ENCODE measurements at places on chromosomes 13 and 19. TPM values are rescaled to one million over a fixed set of nuclear protein-coding genes. Genes with fewer than 3 reads are reported as not detected.

The PLPPR3 gene
- not detected for total RNA-seq

The WDR87 gene
- not detected for total RNA-seq

The F2RL3 gene
- 1.9 TPM for total RNA-seq

The CYP2B6 gene
- not detected for total RNA-seq

The PLK5 gene
- total RNA-seq = not detected

The SLC8A2 gene
- total RNA-seq = 28.1 TPM

The ZNF790 gene
- total RNA-seq = 10.0 TPM

The SKA3 gene
- 0.55 TPM for total RNA-seq

The PPM1N gene
- 2.4 TPM for total RNA-seq

DNA sequence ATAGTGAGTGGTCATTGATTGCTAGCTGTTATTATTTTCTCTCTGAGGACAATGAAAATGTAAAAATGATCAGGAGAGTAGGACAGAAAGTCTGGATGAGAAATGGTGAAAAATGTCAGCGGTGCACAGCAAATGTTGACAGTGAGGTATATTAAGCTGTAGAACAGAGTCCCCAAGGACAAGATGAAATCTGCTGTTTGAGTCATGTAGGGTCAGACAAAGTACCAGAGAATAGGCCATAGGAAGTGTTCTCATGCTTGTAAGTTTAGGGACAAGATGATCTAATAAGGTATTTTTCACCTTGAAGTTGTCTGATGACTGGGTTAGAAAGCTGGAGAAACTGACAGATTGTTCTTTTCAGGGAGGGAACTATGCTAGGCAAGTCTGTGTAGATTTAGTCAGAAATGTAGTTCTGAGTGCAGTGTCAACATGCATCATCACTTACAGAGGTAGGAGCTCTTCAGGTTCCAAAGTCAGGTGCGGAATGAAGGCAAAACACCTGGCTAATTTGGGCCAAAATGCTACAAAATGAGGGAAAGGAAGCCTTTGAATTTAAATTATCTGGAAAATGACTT, 369.3 kb downstream of the DLEU7 start:
- no peak for DNase-seq
- H3K36me3 ChIP-seq = no peaks in the 10 kb centered on the region
- no peaks in the 10 kb centered on the region for H3K4me1 ChIP-seq

DNA sequence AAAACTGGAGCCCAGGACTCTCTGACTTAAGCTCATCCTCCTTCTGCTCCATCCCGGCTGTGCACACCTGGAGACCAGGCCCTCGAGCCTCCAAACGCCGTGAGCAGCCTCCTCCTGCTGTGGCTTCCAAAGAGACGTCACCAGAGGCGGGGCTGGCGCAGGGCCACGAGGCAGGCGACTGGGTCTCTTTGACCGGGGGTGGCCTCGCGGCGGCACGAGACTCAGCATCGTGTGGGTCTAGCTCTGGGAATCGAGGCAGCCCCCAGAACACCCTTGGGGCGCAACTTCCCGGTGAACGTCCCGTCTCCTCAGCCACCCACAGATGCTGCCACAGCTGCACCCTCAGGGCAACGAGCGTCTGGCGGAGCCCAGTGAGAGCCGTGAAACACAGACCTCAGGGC, 22.8 kb downstream of the RASA3 start:
- no peaks in the 10 kb centered on the region for H3K4me1 ChIP-seq
- H3K27ac ChIP-seq = peak overlapping the region; percentile 55
- no peaks in the 10 kb centered on the region for H3K36me3 ChIP-seq
- peak; percentile 85 for DNase-seq
- no peaks in the 10 kb centered on the region for H3K27me3 ChIP-seq

DNA sequence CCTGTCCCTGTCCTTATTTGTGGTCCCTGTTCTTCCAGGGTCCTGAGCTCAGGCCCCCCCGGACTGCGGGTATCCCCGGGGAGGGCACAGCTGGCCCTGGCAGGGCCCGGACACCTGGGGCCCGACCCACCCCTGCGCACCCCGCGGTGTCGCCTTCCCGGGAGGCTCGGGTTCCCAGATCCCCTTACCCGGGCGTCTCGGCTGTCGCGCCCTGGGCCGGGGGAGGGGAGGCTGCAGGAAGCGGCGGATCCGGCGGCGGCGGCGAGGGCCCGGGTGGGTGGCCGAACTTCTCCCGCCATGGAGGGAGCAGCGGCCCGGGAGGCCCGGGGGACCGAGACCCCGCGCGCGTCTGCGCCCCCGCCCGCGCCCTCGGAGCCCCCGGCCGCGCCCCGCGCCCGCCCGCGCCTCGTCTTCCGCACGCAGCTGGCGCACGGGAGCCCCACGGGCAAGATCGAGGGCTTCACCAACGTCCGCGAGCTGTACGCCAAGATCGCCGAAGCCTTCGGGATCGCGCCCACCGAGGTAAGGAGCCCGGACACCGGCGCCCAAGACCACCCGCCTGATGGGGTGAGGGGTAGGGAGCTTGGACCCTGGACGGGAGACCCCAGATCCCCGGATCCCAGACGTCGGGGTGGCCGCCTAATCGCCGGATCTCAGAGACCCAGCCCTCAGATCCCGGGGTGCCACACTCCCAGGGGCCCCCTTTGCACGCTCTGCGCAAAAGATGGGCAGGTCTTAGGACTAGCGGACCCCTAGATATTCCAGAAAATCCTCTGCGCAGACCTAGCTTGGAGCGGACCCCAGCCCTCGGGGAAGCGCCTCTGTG, at the start of gene GIPC3:
Gene GIPC3, plus strand, starts transcription at position 178 of the 826 bp plus-strand sequence. Its CDS starts 120 bp downstream, at position 298.
- peaks cover 16% of the 10 kb centered on the region for H3K27me3 ChIP-seq
- H3K27ac ChIP-seq = no peak within 1 kb of the TSS
- H3K36me3 ChIP-seq = no peaks in the 10 kb centered on the region
- peaks cover 27% of the 10 kb centered on the region for H3K4me1 ChIP-seq

DNA sequence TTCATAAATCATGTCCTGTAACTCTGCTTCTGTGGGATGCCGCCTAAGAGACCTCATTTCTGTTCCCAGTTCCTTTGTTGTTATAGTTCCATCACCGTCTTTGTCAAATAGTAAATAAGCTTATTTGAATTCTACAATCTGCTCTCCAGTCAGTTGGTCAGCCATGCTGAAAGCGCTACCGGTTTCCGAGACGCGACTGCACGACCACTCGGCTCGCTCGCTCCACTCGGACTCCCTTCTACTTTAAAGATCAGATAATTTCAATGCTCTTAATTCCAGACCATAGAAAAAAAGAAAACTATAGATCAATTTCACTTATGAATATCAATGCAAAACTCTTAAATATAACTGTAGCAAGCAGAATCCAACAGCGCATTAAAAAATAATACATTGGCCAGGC, 64.2 kb upstream of the STK24 start:
- no peak overlapping the region for H3K4me3 ChIP-seq
- H3K36me3 ChIP-seq = no peaks in the 10 kb centered on the region
- H3K27ac ChIP-seq = no peak overlapping the region

DNA sequence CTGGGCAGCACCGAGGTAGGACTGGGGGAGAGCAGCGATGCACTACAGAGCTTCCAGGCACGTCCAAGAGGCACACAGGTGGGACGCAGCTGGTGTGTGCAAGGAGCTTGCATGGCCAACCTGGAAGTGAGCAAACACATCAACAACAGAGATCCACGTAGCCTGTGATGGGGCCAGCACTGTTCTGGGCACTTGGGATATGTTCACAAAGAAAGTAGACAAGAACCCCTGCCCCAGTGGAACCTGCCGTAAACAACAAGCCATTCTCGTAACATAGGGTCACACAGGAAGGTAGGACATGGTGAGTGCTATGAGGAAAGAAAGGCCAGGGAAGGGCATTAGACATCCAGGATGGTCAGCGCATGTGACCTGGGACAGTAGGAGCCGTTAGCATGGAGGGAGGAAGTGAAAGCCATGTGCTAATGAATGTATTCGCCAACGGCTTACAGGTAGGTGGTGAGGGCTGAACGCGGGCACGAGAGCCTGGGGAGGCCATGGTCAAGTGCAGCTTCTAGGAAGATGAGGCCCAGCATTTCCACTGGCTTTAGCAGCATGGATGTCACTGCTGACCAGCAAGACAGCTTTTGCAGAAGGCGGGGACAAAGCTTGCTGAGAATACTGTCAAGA, 105.5 kb downstream of the TEX26 start:
- no peak overlapping the region for H3K27ac ChIP-seq
- H3K4me3 ChIP-seq = no peak overlapping the region
- peaks cover 11% of the 10 kb centered on the region for H3K4me1 ChIP-seq
- no peaks in the 10 kb centered on the region for H3K36me3 ChIP-seq

GRCh38 chr19:31377736-31378135, 28.5 kb upstream of the TSHZ3 start:
- H3K4me3 ChIP-seq = no peak overlapping the region
- DNase-seq = no peak
- H3K36me3 ChIP-seq = no peaks in the 10 kb centered on the region
- no peaks in the 10 kb centered on the region for H3K27me3 ChIP-seq
- no peaks in the 10 kb centered on the region for H3K4me1 ChIP-seq
- H3K27ac ChIP-seq = no peak overlapping the region

DNA sequence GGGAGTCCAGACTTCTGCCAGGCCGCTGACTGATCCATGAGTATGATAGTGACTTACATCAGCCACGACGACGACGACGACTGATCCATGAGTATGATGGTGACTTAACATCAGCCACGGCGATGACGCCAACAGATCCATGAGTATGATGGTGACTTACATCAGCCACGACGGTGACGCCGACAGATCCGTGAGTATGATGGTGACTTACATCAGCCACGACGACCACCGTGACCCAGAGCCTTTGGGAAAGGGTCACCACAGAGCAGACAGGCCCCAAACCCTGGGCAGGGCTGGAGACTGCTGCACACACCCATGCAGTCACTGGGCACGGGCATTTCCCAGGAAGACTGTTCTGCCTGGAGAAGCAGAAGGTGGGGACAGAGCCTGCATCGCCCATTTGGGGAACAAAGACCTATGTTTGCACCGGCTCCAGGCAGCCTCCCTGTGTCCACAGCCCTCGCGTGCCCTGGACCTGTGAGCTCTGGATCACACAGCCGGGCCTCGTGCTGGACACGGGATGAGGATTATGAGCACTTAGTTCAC, 130.9 kb upstream of the SPACA7 start:
- H3K4me3 ChIP-seq = no peak overlapping the region
- no peaks in the 10 kb centered on the region for H3K4me1 ChIP-seq
- no peaks in the 10 kb centered on the region for H3K27me3 ChIP-seq
- H3K36me3 ChIP-seq = no peaks in the 10 kb centered on the region
- no peak overlapping the region for H3K27ac ChIP-seq

- H3K4me3 ChIP-seq = no peak overlapping the region
- no peaks in the 10 kb centered on the region for H3K27me3 ChIP-seq
- no peak overlapping the region for H3K27ac ChIP-seq
- DNase-seq = no peak
These were observed 1163.1 kb upstream of the MIR17HG start for GRCh38 chr13:90184355-90184754.

- no peaks in the 10 kb centered on the region for H3K27me3 ChIP-seq
- H3K4me1 ChIP-seq = no peaks in the 10 kb centered on the region
- H3K27ac ChIP-seq = no peak overlapping the region
These were observed 81.4 kb downstream of the KCTD12 start for GRCh38 chr13:76804801-76805200.

DNA sequence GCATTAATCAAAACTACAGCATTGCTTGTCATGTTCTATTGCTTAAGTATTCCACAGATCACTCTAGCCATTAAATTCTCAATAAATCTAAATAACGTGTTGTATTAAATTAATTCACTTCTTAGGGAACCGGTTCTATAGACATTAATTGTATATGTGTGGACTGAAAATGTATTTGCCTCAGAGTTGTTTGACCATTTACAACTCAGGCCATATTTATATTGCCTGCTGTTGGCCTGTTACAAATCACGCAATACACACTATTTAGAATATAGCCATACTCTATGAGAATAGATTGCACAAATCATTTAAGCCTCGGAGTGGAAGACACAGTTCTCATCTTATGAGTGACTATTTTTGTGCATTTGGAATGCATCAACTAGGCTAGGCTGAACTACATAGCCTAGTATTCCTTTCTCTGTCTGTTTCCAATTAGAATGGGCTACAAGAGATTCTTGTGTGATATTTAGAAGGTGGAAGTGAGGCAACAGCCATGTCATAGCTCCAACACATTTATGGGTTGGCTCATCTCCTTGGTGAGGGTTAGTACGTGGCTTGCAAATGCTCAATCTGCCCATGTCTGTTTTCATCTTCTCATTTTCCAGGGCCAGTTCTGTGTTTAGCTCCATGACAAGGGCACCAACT, 1116.1 kb downstream of the PCDH9 start:
- no peaks in the 10 kb centered on the region for H3K27me3 ChIP-seq
- H3K27ac ChIP-seq = no peak overlapping the region
- H3K36me3 ChIP-seq = no peaks in the 10 kb centered on the region
- H3K4me1 ChIP-seq = no peaks in the 10 kb centered on the region

GRCh38 chr19:5997371-5997770, 19.4 kb upstream of the RANBP3 start:
- H3K36me3 ChIP-seq = peaks cover 40% of the 10 kb centered on the region
- no peak for DNase-seq
- H3K27ac ChIP-seq = no peak overlapping the region
- H3K4me3 ChIP-seq = no peak overlapping the region
- peaks cover 21% of the 10 kb centered on the region for H3K4me1 ChIP-seq

DNA sequence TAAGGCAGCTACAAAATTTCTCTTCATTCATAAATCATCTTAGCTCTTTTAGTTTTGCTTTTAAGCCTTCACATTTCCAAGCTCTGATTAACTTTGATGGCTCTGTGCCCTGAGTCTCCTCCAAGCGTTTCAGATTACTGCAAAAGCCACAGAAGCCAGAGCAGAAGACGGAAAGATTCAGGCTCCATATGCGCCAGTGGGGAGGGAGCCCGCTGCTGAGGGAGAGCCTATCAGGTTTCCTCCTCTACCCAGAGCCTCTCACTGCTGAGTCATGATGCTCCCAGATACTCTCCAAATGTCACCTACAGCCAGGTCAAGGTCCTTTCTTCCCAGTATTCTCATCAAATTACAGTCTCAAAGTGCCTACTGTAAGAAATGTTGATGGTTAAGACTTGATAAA, 193.6 kb downstream of the RAP2A start:
- no peak overlapping the region for H3K27ac ChIP-seq
- no peaks in the 10 kb centered on the region for H3K4me1 ChIP-seq
- H3K4me3 ChIP-seq = no peak overlapping the region
- DNase-seq = no peak
- no peaks in the 10 kb centered on the region for H3K27me3 ChIP-seq

GRCh38 chr19:35766571-35767104, 8.7 kb downstream of the PROSER3 start:
- H3K36me3 ChIP-seq = peaks cover 11% of the 10 kb centered on the region
- H3K4me3 ChIP-seq = no peak overlapping the region
- no peaks in the 10 kb centered on the region for H3K4me1 ChIP-seq
- DNase-seq = no peak
- no peak overlapping the region for H3K27ac ChIP-seq

- H3K27me3 ChIP-seq = no peaks in the 10 kb centered on the region
- H3K4me3 ChIP-seq = no peak overlapping the region
- no peak overlapping the region for H3K27ac ChIP-seq
- no peaks in the 10 kb centered on the region for H3K4me1 ChIP-seq
These were observed 467.3 kb downstream of the DACH1 start for GRCh38 chr13:71399631-71400215.

GRCh38 chr19:51325161-51325976, 13.9 kb downstream of the IGLON5 start:
- H3K4me3 ChIP-seq = no peak overlapping the region
- no peaks in the 10 kb centered on the region for H3K4me1 ChIP-seq
- no peak overlapping the region for H3K27ac ChIP-seq
- H3K36me3 ChIP-seq = no peaks in the 10 kb centered on the region
- H3K27me3 ChIP-seq = peaks cover 69% of the 10 kb centered on the region
- no peak for DNase-seq

All from sigmoid colon (tissue), 7 donors.